Stimulated activated CD4-positive, alpha-beta T cell treated with anti-CD3 and anti-CD28 coated beads, TNF-alpha, amount 100 ng/mL, for 24 hours (primary cell): ENCODE measurements at places on chromosomes 12 and 14.

- DNase-seq: no peak
Measured at GRCh38 chr12:16523951-16524331, 82.0 kb downstream of the LMO3 start.

- no peak for DNase-seq
Measured at GRCh38 chr12:57126561-57126960, 1.7 kb upstream of the LRP1 start.

DNA sequence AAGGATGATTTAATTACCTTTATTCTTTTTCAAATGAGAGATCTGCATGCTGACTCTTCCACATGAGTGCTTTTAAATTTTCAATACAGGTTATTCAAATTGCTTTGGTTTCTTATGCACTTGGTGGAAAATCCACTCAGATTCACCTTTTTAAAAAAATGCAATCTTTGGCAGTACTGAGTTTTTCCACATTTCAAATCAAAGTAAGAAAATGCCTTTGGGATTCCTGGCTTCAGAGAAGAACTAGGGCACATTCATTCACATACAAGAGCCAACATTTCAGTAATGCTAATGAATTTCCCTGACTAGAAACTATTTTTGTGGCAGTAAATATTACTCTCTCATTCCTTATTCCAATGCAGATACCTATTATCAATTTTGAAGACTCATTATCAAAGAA, 342.2 kb downstream of the ETNK1 start:
- DNase-seq: no peak

DNA sequence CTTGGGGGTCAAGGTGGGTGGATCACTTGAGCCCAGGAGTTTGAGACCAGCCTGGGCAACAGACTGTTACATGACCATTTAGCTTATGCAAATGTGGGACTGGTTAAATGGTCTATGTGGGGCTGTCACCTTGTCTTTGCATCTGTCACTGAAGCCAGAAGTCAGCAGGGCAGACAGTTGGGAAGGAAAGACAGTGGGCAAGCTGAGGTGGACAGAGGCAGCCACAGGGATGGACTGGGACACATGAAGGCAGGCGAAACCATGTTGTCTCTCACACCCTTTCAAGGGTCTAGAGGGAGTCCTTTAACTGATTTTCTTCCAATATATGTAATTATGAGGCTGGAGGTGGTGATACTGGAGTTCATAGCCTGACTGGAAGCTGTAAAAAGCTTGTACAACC, 426.4 kb downstream of the TMEM121 start:
- no peak for DNase-seq

GRCh38 chr12:124456133-124456651, 111.2 kb downstream of the NCOR2 start:
- no peak for DNase-seq

DNA sequence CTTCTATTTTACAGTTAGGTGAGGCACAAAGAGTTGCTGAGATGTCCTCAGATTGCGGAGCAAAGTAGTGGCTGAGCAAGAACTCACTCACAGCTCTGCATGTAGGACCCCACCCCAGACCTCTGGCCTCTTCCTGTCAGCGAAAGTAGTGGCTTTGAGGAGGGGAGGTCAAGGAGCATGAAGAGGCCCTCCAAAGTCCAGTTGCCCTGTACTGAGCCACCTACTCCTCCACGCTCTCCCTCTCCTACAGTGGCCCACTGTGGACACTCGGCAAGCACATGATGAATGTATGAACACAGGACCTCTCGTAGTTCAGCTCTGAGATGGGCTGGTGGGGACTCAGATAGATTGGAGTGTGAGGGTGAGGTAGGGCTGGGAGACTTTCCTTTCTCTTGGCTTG, 5.3 kb upstream of the PLEKHH1 start:
- no peak for DNase-seq

DNA sequence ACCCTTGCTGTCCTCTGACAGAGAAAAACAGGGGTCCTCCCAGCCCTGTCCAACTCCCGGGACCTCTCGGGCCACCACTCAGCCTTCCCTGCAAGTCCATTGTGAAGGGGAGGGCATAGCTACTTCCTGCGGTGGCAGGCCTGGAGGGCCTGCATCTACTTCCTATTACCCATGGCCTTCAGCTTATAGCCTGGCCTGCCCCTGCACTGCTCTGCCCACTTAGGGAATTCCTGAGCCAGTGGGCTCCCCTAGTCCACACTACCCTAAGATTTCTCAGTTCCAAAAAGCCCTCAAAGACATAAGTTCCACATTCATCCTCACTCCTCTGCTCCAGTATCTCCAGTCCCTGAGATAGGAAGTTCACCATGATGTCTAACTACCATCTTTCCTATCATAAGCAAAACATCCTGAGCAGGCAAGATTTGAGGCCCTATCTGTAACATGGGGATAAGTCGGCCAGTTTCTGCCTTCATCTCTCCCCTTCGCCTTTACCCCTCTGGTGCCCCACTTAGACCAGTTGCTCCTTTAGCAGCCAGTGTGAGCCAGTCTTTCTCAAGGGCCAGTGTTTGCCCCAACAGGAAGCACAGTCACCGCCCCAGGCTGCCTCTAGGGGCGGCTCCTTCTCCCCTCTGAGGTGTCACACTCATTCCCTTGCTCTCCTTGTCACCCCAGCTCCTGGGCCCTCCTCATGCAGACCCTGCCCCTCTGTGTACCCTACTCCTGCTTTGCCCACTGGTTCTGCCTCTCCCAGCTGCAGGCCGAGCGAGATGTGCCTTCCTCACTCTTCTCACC, 10.9 kb downstream of the HDAC7 start:
- DNase-seq: no peak

DNA sequence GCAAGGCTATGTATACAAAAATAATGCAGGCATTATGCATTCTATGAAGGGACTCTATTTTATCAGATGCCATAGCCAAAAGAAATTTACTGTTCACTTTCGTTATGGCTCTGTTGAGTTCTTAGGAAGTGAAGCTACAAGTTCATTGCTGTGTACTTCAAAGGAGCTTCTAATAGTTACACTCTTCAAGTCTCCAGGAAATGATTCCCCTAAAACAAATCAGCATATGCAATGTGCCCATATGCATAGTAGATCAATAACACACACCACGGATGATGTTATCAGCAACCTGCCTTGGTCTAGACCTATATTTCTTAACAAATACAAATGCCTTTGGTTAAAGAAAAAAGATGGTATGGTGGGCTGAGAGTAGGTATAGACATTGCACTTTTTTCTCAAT, 83.4 kb downstream of the AKAP6 start:
- DNase-seq: no peak

DNA sequence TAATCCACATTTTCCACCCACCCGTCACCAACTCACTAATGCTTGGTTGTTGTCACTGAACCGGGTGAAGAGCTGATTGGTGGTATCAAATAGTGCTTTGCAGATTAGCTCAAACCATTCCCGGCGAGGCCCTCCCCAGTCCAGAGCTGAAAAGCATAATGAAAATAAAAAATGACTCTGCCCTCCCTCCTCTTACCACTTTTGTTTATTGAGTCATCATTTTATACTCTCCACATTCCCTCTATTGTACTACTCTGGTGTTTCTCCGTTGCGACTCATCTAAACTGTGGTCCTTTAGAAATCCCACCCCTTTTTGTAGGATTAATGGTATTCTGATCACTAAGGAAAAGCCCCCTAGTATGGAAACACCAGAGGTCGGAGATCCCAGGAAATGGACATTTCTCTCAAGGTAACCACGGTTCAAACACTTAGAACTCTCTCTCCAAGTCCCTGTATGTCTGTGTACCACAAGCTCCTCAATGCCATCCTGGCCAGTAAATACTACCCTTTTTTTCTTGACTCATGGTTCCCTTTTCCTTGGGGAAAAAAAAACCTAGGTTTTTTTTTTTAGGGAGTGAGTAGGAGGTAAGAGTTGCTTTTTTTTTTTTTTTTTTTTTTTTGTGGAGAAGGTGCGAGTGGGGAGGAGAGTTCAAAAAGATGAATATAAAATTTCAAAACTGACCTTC, 42.0 kb downstream of the AREL1 start:
- no peak for DNase-seq

GRCh38 chr14:23572836-23573235, 5.2 kb upstream of the AP1G2 start:
- DNase-seq: no peak

GRCh38 chr14:103739466-103739792, 23.8 kb downstream of the ZFYVE21 start:
- DNase-seq: no peak

GRCh38 chr12:9719790-9720189, 13.1 kb downstream of the CLECL1 start:
- DNase-seq: no peak

DNA sequence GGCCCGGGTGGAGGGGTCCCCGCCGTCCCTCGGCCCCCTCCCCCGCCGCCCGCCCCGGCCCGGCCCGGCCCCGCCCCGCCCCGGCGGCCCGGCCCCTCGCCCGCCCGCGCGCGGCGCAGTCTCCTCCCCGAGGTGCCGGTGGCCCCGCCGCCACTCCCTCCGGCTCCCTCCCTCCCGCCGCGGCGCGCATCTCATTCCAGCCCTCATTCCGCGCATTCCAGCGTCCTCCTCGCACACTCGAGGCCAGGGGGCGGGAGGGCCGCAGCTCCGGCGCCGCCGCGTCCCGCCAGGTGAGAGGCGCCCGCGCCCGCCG, at the start of gene TEAD4:
Gene TEAD4, plus strand, starts transcription at position 206 of the 313 bp plus-strand sequence.
- DNase-seq: no peak

GRCh38 chr14:62674563-62675237, 370.6 kb downstream of the KCNH5 start:
- no peak for DNase-seq

- no peak for DNase-seq
Measured at GRCh38 chr14:62988967-62989366, 56.3 kb downstream of the KCNH5 start.

DNA sequence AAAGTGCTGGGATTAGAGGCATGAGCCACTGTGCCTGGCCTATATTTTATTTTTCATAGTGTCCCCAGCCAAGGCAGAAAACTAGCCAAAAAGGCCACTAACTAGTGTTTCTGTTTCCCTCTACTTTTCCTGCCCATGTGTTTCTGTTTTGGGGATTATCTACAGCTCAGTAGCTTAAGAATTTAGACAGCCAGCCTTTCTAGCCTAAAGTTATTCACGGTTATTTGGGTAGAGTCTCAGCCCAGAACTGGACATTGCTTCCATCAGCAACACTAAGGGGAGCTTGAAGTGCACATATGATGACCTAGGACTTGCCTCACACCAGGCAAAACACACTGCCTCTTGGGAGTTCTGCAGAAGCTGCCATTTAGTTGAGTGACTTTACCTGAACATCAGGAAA, 17.9 kb downstream of the PROX2 start:
- no peak for DNase-seq

- DNase-seq: no peak
Measured at GRCh38 chr12:93127582-93128331, 198.7 kb upstream of the EEA1 start.

GRCh38 chr14:81176241-81176640, 44.5 kb downstream of the GTF2A1 start:
- no peak for DNase-seq

DNA sequence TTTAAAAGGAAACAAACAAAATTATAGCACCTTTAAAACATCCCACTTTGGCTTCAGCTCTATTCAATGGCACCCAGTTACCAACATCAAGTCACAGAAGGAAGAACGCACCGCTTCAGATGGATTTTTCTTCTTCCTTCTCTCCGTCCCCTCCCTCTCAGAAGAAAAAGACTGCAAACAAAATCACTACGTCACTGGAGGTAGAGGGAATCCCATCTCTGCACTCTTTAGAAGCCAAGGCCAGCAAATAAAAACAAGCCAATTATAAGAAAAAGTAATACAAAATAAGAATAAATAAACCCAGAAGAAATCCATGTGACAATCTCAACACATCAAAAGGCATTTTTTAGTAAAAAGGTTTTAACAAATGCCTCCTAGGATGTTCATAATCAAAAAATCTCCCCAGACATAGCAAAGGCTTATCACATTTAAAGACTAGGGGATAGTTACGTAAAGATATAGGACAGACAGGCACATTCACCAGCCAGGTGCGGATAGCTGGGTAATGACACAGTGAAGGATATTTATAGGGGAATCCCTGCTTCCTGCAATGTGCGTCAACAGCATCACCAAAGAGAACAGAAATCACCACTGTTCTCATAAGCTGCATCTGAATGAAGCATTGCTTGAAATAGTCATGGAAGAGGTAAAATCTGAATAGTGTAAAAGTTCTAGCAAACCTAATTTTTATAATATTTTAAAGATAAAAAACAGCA, 89.4 kb downstream of the R3HDM2 start:
- DNase-seq: no peak

DNA sequence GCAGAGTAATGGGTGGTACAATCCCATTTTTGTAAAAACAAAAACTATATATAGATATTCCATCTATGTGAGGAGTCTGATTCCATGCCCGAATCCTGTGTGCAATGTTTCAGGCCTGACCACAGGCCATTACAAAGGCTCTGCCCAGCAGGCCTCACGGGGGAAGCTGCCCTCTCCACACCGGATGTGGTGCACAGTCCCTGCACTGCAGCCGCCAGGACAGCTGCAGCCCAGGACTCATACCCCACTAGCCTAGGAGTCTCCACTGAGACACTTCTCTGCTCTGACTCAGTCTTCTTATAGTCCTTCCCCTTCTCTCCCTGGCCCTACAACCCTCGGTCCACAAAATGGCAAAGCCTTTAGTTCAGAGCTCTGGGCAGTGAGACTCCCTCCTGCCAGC, 190.4 kb downstream of the PPM1H start:
- no peak for DNase-seq

GRCh38 chr14:52910572-52910971, 40.3 kb downstream of the FERMT2 start:
- no peak for DNase-seq

- no peak for DNase-seq
Measured at GRCh38 chr14:103531421-103532215, 2.6 kb downstream of the TRMT61A start.

DNA sequence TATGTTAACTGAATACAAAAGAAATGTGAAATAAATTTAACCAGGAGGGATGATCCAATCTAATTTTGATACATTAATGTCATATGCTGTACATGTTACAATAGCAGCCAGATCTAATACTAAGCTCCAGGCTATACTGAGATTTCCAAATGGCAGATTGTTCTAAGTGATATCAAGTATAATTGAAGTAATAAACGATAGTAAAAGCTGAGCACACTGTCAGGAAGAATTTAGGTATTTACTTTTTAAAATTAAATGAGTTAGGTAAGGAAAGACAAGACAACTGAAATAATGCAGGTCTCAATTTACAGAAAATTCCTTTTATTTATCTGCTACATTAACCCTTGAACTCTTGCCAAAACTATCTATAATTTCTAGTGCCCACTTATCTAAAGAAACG, 39.9 kb downstream of the INSM2 start:
- DNase-seq: no peak
